ENCODE measurements at places on chromosomes 5 and 9.

DNA sequence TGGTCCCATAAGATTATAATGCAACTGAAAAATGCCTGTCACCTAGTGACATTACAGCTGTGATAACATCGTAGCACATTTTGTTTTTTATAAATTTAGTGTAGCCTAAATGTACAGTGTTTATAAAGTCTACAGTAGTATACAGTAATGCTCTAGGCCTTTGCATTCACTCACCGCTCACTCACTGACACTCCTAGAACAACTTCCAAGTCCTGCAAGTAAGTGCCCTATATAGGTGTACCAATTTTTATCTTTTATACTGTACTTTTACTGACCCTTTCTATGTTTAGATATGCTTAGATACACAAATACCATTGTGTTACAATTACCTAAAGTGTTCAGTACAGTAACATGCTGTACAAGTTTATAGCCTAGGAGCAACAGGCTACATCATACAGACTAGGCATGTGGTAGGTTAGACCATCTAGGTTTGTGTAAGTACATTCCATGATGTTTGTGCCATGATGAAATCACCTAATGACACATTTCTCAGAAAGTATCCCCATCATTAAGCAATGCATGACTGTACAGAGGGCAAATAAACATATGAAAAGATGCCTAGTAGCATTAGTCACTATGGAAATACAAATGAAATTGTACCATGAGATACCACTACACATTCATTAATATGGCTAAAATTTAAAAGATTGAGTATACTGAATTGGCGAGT, 127.6 kb downstream of the TRPM6 start:
- DNase-seq: no peak

- no peak for DNase-seq
These were observed 6.9 kb upstream of the OTP start for GRCh38 chr5:77645158-77645994.

DNA sequence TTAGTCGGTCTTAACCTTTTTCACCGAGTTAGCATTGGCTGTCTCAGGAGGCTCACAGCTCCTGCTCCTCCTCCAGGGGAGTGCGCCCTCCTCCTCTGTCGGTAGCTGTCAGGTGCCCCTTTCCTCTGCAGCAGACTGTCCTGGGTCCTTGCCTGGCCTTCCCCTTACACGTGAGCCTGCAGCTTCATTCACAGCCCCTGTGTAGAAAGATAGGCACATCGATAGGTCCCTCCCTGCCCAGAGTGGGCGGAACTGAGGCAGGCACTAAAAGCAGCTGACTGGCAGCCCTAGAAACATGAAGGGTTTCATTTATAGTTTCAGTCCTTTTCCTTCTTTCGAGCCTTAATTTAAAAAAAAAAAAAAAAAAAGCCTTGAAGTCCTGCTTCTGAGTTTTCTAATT, 17.2 kb downstream of the TENT4A start:
- no peak for DNase-seq

DNA sequence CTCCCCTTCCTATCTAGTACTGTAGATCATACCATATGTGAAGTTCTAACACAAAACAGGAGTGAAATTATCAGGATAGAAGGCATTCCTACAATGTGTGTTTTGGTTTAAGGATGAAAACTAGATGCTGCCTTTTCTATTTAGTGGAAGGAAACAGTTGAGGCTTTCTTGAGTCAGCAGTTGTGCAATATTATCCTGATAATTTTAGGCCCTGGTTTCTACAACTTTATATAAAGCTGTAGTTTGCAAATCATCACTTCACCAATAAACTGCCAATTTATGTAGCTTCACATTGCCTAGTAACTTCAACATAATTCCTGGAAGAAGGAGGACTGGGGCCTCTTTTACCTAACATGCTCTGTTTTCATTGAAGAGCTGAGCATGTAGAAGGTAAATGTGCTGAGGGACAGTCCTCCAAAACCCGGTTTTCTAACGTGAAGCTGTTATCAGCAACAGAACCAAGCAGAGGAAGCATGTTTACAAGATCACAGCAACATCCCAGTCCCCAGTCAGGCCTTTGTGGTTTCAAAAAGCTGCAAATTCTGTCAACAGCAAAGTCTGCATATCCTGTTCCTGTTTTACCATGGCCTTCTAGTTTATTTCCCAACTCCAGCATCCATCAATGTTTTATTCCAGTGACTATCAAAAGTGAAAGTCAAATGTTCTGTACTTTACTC, 513.4 kb upstream of the MEF2C start:
- DNase-seq: no peak

GRCh38 chr5:161580621-161581020, 34.1 kb upstream of the GABRB2 start:
- no peak for DNase-seq

Data from NCI-H446 (cell line).